ENCODE measurements at places on chromosomes 12 and 14.

GRCh38 chr12:16118586-16118985 lies 158.9 kb downstream of the SLC15A5 start:
- DNase-seq = no peak

DNA sequence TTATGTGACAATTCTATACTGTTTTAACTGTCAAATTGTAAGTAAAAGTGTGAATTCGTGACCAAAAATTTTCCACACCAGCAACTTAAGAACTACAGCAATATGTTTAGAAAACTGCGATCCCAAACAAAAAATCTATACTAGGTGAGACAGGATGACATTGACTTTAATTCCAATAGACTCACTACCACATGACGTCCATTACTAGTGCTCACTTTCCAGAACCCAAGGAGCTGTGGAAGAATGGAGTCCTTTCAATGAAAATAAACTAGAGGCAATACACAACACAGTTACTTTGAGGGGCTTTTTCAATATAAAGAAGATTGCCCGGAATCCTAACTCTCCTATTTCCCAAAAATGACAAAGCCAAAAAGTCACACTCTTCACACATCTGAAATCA lies 1.4 kb downstream of the EPS8 start:
- no peak for DNase-seq

DNA sequence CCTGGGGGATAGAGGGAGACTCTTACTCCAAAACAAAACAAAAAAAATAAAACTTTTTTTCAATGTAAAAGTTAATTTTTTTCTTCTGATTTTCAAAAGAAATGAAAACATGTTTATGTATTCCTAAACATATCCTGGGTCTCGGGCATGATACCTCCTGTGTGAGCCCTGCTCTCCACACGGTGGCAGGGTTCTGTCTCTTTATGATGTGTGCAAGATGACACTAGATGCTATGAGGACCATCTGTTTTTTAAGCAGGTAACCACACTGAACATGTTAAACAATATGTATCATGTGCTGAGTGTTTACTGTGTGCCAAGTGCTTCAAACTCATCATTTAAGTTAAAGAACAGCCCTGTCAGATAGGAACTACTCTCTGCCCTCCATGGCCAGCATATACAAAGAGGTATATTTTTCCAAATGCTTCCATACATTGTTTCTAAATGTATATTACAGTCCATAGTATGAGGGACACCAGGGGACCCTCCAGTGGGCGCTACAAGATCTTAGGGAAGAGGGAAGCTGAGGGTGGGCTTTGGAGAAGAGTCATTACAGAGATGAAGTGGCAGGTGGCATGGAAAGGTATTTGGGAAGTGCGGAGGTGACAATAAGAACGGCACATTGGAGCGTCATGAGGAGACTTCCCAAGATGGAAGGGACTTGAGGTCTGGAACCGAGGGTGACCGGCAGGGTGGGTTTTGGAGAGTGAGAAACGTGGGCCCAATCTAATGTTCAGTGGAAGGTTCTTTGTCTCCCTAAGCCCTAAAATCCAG lies 28.5 kb downstream of the FOS start:
- DNase-seq = no peak

GRCh38 chr12:57744194-57744776 lies 554 bp upstream of the TSPAN31 start:
- DNase-seq = peak; percentile 40

DNA sequence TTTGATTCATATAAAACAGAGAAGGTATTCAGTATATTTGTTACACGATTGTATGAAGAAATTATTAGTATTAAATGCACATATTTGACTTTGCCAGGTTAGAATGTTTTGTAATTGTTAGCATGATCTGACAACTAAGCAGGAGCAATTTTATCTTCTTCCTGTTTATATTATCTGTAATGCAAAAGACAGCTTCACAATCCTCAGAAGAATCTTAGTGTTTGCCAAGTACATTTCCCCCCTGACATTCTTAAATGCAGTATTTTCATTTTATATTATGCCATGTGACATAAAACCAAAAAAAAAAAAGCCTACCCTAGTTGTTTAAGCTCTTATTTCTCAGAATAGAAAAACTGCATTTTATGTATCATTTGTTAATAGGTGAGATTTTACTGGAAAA lies 469.4 kb downstream of the FOXG1 start:
- no peak for DNase-seq

- no peak for DNase-seq
Observed at GRCh38 chr12:31220061-31220460, 105.9 kb downstream of the SINHCAF start.

GRCh38 chr14:52307376-52307775 lies 6.7 kb upstream of the PTGER2 start:
- no peak for DNase-seq

DNA sequence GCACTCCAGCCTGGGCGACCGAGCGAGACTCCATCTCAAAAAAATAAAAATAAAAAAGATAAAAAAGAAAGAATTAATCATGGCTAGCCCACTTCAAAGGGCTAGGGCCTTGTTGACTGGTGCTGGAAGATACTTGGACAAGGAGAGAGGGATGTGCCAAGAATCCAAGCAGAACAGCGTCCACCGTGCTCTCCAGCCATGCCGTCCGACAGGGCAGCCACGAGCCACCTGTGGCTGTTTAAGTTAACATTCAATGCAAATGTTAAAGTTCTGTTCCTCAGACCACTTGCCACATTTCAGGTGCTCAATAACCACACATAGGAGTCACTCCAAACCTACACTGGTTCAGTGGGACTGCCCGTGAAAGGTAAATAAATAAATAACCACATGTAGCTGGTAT lies 21.4 kb downstream of the SLC6A13 start:
- DNase-seq = no peak

DNA sequence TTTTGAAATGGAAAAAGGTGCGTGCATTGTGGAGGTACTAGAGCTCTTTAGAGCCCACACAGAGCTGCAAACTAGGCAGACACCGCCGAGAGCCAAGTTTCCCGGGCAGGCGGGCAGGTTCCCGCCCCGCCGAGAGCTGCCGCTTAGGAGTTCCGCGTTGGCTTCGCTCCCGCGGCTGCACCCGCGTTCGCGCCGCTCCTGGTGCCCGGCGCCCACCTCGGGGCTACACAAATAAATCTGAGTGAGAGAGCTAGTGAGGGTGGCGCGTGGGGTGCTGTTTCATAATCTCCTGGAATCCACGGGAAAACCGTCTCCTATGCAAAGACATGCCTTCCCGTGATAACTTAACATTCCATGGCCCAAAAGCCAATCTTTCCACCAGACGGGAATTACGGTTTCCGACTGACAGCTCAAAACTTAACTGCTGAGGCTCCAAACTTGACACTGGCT lies 645 bp downstream of the KITLG start:
- no peak for DNase-seq

- DNase-seq = no peak
Observed at GRCh38 chr12:11563785-11564739, 85.4 kb upstream of the ETV6 start.

DNA sequence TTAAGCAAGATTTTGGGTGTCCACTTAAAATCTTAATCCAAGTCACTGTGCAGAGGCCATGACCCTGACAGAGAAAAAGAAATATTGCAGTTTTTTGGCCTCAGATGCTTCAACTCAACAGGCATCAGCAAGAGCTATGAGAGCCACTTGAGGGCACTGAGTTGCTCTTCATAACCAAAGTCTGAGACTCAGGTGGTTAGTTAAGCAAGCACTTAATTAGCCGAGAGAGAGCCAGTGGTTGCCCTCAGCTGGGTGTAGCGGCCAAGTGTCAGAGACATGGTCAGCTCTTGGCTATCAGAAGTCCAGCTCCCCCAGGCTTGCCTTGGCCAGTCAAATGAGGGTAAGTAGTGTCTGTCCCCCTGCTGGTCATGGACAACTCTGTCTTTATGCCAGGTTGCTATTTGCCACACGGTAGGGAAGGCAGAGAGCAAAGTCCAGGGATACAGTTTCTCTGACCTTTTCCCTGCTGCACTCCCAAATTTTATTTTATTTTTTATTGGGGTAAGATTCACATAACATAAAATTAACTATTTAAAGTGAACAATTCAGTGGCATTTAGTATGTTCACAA lies 9.0 kb upstream of the KRT71 start:
- no peak for DNase-seq

- DNase-seq = no peak
Observed at GRCh38 chr12:112514926-112515642, 96.3 kb downstream of the PTPN11 start.

DNA sequence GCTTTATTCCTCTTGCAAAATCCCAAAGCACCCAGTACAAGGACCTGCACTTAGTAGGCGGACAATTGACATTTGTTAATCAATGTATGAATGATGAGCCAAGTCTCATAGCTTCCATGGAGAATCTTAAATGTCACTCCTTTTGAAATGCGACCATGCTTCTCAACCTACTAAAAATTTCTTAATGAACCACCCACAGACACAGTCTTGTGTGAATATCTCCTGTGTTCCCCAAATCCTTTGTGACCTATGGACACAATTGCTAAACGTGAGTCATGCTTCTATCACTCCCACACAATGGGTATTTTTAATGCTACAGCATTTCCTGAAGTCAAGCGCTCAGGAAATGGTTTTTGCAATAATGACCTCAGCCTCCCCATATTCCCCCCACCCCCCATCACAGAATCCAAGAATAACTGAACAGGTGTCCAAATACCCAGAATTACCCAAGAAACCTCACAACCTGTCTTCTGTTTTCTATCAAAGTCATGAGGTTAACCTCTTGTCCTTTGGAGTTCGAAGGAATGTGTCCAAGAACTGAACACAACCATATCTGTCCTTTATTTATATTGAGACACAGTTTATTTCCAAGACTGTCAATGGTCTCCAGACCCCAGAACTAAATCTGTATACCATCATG lies 163.6 kb upstream of the PLEKHG7 start:
- no peak for DNase-seq

GRCh38 chr12:27279826-27280225 lies 35.7 kb downstream of the STK38L start:
- DNase-seq = no peak

DNA sequence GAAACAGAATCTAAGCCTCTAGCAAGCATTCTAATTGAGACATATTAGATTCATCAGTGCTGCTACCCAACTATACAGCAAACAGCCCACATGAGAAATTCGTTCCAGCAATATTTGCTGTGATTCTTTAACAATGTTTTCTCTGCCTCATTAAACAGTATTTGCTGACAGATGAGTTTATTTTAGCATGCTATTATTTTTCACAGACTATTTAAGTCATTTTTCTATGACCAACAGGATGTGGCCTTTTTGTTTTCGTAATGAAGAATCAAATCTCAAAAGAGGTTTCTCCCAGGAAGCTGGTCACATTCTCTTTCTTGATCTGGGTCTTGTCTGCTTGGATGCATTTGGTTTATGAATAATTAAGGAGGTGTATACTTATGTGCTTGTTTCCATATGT lies 23.2 kb upstream of the SERPINA12 start:
- no peak for DNase-seq

DNA sequence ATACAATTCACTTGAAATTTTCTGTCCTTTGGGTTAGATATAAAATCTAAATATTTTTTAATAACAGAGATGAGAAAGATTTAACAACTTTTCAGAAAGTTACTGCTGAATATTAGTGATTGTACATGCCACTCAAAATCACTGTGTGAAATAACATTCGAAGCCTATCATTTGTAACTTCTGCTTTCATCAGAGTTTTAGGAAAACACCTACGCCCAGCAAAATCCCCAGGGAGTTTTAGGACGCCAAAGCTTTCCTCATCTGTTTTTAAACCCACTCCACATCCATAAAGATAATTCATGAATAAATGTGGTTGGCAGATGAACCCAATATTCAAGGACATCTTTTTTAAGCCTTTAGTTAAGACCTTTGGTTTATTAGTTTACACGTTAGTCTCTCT lies 23.9 kb downstream of the TC2N start:
- no peak for DNase-seq

GRCh38 chr14:99568567-99569560 lies 35.1 kb downstream of the CCDC85C start:
- DNase-seq = no peak

- DNase-seq = no peak
Observed at GRCh38 chr12:46560089-46560488, 187.5 kb upstream of the SLC38A2 start.

- DNase-seq = no peak
Observed at GRCh38 chr14:104647467-104648043, 41.9 kb upstream of the INF2 start.

- no peak for DNase-seq
Observed at GRCh38 chr12:24661657-24662096, 287.2 kb downstream of the BCAT1 start.

- no peak for DNase-seq
Observed at GRCh38 chr12:98730412-98730811, 85.3 kb downstream of the APAF1 start.

GRCh38 chr14:54489731-54490444 lies 1.1 kb upstream of the GMFB start:
- no peak for DNase-seq

GRCh38 chr14:29906256-29906870 lies 21.3 kb downstream of the PRKD1 start:
- no peak for DNase-seq

- DNase-seq = no peak
Observed at GRCh38 chr12:30155001-30155730, 371.4 kb upstream of the TMTC1 start.

DNA sequence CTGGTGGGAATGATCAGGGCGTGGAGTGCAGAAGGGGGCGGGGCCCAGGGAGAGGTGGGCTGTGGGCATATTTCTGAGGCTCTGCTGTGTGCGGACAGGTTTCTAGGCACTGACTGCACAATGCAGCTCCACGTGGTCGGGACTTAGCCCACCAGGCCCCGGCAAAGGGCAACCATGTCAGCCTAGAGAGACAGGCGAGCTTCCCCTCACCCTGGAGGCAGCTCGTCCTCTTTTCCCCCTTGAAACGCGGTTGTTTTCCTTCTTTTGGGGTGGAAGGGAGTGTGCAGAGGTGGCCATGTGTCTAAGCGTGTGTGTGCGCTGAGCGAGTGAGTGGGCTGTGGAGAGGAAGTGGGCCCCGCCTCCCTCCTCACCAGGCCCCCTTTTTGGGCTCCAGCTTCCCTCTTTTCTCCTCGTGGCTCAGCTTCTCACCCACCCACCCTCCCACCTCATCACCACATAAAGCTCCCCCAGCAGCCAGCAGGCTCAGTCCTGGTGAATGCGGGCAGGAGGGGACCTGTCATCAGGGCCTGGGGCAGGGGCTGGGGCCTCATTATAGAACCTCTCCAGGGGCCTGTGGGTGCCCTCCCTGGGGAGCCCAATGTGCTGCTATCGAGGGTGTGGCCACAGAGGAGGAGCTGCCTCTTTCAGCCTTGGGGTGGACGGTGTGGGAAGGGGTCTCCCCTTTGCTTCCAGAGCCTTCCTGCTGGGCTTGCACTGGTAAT lies 22.0 kb downstream of the LRTM2 start:
- no peak for DNase-seq

DNA sequence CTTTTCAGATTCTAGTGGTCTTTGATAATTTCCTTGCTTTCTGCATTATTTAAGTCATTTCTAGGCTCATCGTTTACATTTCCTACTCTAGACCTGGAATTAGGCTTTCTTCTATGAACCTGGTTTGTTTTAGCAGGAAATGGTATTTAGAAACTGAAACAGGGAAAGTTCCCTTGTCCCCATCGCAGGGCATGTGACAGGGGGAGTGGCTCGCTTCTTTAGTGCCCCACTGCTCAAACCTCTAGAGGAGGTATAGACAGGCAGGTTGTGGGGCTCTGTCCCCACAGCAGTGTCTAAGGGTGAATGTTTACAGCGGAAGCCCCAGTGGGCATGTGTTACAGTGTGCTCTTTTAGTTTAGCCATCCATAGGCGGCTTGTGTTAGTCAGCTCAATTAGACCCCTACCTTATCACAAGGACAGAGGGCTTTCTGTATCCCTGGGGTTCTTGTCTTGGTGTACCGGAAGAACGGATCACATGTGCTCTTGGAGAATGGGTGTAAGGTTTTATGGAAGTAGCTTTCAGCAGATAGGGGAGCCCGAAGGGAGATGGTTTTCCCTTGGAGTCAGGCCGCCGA lies 25.0 kb downstream of the IFT81 start:
- DNase-seq = no peak
